ENCODE measurements at places on chromosomes 16 and 17.

DNA sequence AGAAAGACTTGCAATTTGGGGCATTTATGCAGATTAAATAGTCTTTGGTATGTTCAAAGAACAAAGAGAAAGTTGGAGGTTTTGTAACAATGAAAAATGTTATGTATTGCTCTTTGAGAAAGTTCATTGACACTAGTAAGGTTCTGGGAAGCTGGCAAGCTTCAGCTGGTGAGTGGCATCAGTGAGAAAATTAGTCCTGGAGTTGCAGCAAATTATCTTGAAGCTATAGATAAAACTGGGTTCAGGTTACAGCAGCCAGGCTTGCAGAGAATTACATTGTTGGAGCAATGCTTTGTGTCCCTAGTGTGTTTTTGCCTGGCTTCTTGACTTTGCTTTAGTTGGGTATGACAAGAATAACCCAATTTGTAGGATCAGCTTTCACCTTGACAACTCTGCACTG is 221.2 kb downstream of the CDH13 start:
- DNase-seq, result no peak

- DNase-seq, result no peak
These were observed 15.2 kb upstream of the RPL13 start for GRCh38 chr16:89545044-89545830.

GRCh38 chr16:55273959-55274358 is 50.0 kb upstream of the IRX6 start:
- no peak for DNase-seq

- DNase-seq, result no peak
These were observed 27.0 kb downstream of the AXIN1 start for GRCh38 chr16:325375-326145.

- DNase-seq, result no peak
These were observed 5.7 kb downstream of the KRT33B start for GRCh38 chr17:41363881-41364280.

DNA sequence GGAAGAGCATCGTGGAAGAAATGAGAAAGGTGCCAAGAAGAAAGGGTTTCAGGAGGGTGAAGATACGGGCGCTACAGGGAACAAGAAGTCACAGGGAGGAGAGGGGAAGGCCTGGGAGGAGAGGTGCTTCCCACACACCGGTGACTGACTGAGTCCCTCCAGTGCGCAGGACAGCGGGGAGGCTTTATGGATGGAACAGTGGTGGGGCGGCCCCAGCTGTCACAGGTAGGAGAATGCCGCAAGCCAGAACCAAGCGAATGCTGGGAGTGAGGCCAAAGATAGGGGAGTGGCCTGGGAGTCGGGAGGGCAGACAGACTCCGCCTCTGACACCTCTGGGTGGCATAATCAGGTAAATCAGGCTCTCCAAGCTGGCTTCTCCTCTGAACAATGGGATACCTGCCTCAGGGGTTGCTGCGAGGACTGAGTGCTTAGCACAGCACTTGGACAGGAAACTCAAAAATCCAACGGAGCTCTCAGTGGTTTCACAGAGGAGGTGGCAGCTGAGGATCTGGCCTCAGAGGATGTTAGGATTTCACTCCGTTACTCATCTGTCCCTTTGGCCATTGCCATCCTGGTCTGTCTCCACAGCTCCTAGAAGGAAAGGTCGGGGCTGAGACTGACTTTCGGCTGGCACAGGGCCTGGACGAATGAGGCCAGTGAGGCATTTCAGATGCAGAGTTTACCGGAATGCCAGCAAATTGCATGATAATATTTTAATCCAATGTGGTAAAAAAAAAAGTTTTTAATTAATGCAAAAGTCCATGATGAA is 717 bp upstream of the CNP start:
- peak; percentile 48 for DNase-seq

- peak; percentile 93 for DNase-seq
These were observed at the start of gene ALDH3A2 for GRCh38 chr17:19648475-19649273. TSS of gene ALDH3A2 (plus strand) at chr17:19648751. CDS start at chr17:19648972, 221 bp downstream.

GRCh38 chr16:53043986-53044601 is 8.6 kb downstream of the CHD9NB start:
- no peak for DNase-seq

- no peak for DNase-seq
These were observed 17.4 kb downstream of the BAIAP2 start for GRCh38 chr17:81052199-81052997.

DNA sequence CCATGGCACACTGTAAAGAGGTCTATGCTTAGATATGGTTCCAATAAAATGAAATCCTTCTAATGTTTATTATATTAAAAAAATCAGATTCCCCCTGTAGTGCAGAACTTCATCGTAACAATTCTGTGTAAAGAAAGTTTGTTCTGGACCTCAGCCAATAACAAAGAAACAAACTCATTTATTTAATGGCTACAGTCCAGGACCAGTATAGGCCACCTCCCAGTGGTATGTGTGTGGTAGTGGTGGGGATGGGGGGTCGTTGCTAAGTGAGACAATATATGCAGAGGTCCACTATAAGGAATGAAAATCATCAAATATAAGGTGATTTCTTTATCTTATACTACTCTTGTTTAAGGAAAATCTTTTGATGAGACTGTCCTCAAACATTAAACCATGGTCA is 136.4 kb downstream of the CDK5R1 start:
- DNase-seq, result no peak
